ENCODE measurements at places on chromosomes 7 and 10. TPM values are rescaled to one million over a fixed set of nuclear protein-coding genes. Genes with fewer than 3 reads are reported as not detected.

GRCh38 chr7:100426516-100426915, 2.0 kb downstream of the ZCWPW1 start:
- no peaks in the 10 kb centered on the region for H3K27me3 ChIP-seq
- no peaks in the 10 kb centered on the region for H3K36me3 ChIP-seq
- no peak overlapping the region for H3K27ac ChIP-seq
- DNase-seq = no peak

Gene PAX2
- total RNA-seq = 72.3 TPM

Gene KLHL7
- 33.8 TPM for total RNA-seq

DNA sequence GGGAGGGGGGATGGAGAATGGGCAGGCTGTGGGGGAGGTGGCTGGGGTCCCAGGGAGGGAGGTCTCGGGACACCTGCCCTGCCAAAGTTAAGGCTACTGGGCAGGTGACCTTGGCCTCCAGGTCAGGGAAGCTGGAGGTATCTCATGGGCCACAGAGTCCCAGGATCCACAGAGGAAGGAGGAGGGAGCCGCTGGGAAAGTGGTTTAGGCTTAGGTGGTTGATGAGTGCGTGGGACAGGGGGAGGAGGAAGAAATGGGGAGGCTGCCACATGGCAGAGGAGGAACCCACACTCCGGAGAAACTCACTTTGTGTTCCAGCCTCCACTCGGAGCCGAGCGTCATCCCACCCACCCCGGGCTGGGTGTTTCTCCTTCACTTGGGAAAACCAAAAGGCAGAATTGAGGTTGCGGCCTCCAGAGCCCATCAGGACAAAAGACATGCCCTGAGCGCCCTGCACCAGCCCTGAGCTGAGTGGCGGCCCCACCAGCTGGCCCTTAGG, 46.1 kb downstream of the ASB13 start:
- DNase-seq = no peak
- no peaks in the 10 kb centered on the region for H3K4me1 ChIP-seq
- H3K27ac ChIP-seq = no peak overlapping the region
- H3K4me3 ChIP-seq = no peak overlapping the region
- H3K27me3 ChIP-seq = no peaks in the 10 kb centered on the region

Gene SP4
- total RNA-seq = 10.4 TPM

GRCh38 chr7:151409667-151410404, at the start of gene WDR86:
TSS of gene WDR86 (minus strand) at chr7:151410038. CDS start at chr7:151409589, 449 bp downstream.
- no peaks in the 10 kb centered on the region for H3K36me3 ChIP-seq
- DNase-seq = no peak
- H3K27ac ChIP-seq = peak within 1 kb of the TSS; percentile 57
- peak within 1 kb of the TSS; percentile 51 for H3K4me3 ChIP-seq
- no peaks in the 10 kb centered on the region for H3K27me3 ChIP-seq
- H3K4me1 ChIP-seq = no peaks in the 10 kb centered on the region

DNA sequence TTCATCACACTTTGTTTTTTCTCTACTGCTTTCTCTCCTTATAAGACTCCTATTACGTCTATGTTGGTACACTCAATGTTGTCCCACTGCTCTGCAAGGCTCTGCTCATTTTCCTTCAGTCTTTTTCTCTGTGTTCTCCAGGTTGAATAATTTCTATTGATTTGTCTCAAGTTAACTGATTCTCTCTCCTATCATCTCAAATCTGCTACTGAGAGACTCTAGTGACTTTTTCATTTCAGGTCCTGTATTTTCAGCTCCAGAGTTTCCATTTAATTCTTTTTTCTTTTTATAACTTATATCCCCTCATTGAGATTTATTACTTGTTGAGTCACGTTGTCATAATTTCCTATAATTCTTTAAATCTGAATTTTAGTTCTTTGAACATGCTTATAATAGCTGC, 100.9 kb downstream of the RNLS start:
- H3K4me1 ChIP-seq = no peaks in the 10 kb centered on the region
- no peak overlapping the region for H3K4me3 ChIP-seq
- H3K27me3 ChIP-seq = no peaks in the 10 kb centered on the region

- no peak for DNase-seq
- no peak overlapping the region for H3K4me3 ChIP-seq
Observed at GRCh38 chr10:110076559-110077318, 69.0 kb downstream of the ADD3 start.

Gene EFCAB10
- total RNA-seq = not detected

DNA sequence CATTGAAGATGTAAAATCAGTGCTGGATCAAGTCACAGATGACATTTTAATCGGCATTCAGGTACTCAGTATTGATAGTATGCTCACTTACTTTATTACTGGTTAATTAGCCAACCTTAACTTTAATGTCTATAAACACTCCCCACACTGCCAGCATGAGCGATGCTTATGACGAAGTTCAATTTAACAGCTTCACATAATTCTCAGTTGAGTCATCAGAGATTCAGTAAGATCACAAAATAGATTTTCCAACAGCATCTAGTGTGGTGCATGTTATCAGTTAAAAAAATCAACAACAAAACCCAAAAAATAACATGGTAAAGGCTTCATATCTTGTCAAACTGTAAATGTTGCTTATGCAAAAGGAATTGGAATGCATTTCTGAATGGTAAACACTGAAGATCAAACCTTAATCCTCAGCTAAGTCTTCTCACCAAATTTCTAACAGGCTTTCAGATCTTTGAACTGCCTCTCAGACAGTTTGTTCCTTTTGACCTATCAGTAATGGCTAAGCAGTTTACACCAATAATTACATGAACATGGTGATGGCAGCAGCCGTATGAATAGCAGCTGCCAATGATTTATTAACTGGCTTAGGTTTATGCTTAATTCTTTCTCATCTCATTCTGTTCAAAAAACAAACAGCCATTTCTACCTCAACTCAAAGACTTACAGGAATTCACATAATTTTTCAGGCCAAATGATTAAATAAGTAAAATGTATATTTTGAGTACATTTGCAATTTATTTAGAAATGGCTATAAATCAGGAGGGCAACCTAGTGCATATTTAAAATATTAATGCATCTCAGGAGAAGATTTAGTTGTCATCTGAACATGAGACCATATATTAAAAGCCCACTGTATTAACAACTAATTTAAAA, 98.5 kb downstream of the CABCOCO1 start:
- H3K36me3 ChIP-seq = no peaks in the 10 kb centered on the region
- no peak for DNase-seq
- H3K27ac ChIP-seq = peak overlapping the region; percentile 94
- H3K27me3 ChIP-seq = no peaks in the 10 kb centered on the region
- no peak overlapping the region for H3K4me3 ChIP-seq

DNA sequence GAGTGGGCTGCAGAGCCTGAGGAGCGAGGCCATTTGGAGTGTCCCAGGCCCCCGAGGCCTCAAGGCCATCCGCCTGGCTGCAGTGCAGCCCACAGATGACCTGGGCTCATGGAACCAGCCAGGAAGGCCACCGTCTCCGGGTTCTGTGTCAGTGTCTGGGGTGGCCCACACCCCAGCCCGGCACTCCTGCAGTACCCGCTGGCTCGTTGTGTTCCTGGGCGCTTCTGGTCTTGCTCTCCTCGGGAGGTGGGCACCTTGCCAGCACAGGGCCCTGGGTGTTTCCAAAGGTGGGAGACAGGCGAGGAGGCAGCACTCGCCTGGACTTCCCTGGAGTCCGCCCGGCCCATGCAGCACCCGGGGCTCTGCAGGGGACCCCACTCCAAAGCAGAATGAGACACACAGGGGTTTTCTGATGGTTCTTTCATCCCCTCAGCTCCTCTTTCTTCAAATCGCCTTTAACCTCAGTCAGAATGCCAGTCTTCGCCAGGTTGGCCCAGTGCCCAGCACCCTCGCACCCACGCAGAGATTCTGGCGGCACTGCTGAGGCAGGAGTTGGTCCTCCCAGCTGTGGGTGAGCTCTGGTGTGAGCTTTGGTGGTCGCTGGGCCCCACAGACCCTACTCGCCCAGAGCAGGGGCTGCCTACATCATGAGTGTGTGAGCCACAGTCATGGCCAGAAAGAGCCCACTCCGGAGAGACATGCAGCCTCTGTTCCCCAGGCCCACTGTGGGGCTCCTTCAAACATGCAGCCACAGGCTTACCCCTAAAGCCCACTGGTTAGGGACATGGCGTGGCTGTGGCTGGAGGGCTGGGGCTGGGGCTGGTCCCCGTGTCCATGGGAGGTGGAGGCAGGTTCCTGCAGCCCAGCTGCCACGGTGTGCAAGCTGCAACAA, 155.7 kb downstream of the EBF3 start:
- no peak for DNase-seq
- H3K4me3 ChIP-seq = no peak overlapping the region
- no peaks in the 10 kb centered on the region for H3K36me3 ChIP-seq

DNA sequence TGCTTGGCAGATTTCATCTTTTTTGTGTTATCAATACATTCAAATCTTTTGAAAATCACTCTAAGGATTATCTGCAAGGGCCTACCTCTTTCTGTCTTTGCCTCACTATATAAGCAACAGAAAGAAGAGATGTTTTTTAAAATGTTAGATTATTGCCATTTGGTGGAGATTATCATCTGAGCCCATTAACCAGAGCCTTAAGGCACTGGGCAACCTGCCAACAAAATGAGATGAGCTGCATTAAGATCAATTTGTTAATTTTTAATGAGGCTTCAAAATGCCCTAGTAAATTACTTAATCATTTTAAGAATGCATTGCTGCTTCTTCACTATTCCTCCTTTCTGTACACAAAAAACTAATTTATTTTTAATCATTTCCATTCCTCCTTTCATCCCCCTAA, 314.1 kb downstream of the SNX13 start:
- H3K27ac ChIP-seq = no peak overlapping the region
- peaks cover 10% of the 10 kb centered on the region for H3K4me1 ChIP-seq
- no peak overlapping the region for H3K4me3 ChIP-seq
- H3K36me3 ChIP-seq = no peaks in the 10 kb centered on the region

Gene CTBP2
- total RNA-seq = 125 TPM

Gene OPN1SW
- total RNA-seq = not detected

DNA sequence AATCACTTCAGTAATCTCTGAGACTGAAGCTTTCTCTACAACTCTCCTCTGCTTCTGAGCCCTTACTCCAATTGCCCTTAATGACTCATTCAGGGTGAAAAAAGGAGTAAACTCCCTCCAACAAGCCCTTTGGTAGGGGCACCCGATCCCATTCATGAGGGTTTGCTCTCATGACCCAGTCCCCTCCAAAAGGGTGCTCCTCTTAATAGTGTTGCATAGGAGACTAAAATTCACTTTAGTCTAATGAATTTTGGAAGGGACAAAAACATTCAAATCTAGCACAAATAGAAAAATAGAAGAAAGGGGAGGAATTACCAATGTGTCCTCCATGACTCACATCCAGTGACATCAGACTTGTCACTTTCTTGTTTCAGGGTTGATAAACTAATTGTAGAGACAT, 66.2 kb upstream of the CCNY start:
- H3K4me3 ChIP-seq = no peak overlapping the region
- H3K4me1 ChIP-seq = no peaks in the 10 kb centered on the region
- H3K27me3 ChIP-seq = no peaks in the 10 kb centered on the region
- no peak for DNase-seq

- H3K27me3 ChIP-seq = peaks cover 2% of the 10 kb centered on the region
- H3K36me3 ChIP-seq = no peaks in the 10 kb centered on the region
- H3K4me1 ChIP-seq = no peaks in the 10 kb centered on the region
- H3K4me3 ChIP-seq = no peak overlapping the region
- no peak for DNase-seq
Observed at GRCh38 chr10:44325157-44325556, 59.7 kb downstream of the CXCL12 start.

Gene SFMBT2
- total RNA-seq = 1.3 TPM

Gene OPALIN
- not detected for total RNA-seq

DNA sequence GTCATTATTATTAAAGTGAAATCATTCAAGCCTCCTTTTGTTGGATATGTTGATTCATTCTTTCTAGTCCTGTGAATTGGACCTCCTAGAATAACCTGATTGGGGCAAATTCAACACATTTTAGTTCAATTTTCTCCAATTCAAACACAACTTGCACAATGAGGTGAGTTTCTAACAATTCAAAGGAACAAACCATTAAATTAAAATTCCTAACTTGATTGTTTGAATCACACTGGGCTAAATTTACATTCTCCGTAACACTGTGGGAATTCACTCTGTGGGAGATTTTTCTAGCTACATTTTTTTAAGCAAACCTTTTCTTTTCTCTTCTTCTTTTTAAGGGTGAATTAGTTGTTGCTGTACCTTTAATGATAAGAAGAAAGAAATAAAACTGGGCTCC, 68.3 kb upstream of the CABCOCO1 start:
- no peaks in the 10 kb centered on the region for H3K27me3 ChIP-seq
- no peaks in the 10 kb centered on the region for H3K4me1 ChIP-seq
- no peak overlapping the region for H3K4me3 ChIP-seq
- H3K27ac ChIP-seq = no peak overlapping the region
- no peaks in the 10 kb centered on the region for H3K36me3 ChIP-seq
